ENCODE measurements at places on chromosomes 4 and X. TPM values are rescaled to one million over a fixed set of nuclear protein-coding genes. Genes with fewer than 3 reads are reported as not detected.
A peak's percentile ranks its signal among the peaks of the same experiment; 100 is the strongest.

The SMR3B gene
- not detected for total RNA-seq

The JAKMIP1 gene
- 0.50 TPM for total RNA-seq

The HTR2C gene
- total RNA-seq = not detected

The SPANXD gene
- total RNA-seq = not detected

The MAP3K15 gene
- total RNA-seq = 0.28 TPM

The STEEP1 gene
- 13.6 TPM for total RNA-seq

The GABRE gene
- total RNA-seq = 4.9 TPM

The PLAC1 gene
- total RNA-seq = not detected

The STAP1 gene
- total RNA-seq = 0.51 TPM

The CXCR3 gene
- total RNA-seq = 0.25 TPM

The SCRG1 gene
- not detected for total RNA-seq

The KCNE5 gene
- total RNA-seq = 0.33 TPM

The KLB gene
- total RNA-seq = 31.0 TPM

The ODAPH gene
- not detected for total RNA-seq

GRCh38 chr4:10971800-10972401 lies 287.3 kb upstream of the CLNK start:
- no peak for DNase-seq

DNA sequence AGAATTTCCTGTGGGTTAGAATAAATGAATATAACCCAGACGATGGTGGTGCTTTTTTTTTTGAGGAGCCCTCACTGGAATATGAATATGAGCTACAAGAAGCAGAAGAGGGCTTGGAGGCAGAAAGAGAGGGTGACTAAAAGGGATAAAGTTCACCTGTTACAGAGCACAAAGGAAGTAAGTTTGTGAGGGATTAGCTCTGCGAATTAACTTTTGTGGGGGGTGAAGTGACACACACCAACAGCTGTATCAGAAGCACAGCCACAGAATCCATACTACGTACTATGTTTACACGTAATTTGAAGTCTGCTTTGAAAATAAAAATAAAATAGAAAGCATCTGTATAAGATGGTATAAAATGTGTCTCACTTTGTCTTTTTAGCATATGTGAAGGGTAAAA lies 963.6 kb upstream of the DIAPH2 start:
- no peak for DNase-seq

DNA sequence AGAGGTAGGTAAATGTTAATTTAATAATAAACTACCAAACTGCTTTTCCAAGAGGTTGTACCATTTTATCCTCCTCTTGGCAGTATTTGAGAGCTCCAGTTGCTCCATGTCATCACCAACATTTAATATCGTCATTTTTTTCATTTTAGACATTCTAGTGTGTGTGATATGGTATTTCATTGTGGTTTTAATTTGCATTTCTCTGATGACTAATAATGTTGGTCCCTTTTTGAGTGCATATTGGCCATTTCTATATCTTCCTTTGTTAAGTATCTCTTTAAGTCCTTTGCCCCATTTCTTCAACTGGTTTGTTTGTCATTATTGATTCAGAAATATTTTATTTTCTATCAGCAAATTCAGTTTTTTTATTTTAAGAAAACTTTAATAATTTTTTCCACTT lies 88.8 kb downstream of the MAPK10 start:
- DNase-seq = no peak

GRCh38 chr4:56185901-56186300 lies 201.4 kb downstream of the AASDH start:
- DNase-seq = no peak

DNA sequence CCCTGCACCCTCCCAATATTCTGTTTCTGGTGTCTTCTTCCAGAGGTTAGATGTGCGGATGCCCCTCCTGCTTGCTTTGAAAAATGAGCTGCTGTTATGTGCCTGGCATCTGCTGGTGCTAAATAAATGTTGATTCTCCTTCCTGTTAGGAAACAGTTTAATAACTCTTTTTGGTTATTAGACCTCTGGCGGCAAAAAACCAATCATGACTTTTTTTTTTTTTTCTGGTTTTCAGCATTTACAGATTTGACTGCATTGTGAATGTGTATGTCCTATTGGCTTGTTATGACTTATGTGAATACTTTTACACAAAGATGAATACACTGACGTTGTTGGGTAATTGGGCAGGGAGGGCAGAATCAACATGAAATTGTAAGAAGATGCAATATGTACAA lies 13.6 kb upstream of the TMEM156 start:
- no peak for DNase-seq

GRCh38 chrX:1610166-1610565 lies 4.7 kb upstream of the ASMT start:
- DNase-seq = no peak

DNA sequence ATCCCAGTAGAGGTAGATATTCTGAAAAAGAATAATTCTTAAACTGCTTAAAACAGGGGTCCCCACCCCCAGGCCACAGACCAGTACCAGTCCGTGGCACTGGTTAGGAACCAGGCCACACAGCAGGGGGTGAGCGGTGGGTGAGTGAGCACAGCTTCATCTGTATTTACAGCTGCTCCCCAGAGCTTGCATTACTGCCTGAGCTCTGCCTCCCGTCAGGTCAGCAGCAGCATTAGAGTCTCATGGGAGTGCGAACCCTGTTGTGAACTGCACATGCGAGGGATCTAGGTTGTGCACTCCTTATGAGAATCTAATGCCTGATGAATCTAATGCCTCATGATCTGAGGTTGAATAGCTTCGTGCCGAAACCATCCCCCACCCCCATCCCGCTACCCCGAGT lies 76.8 kb downstream of the FAM114A1 start:
- DNase-seq = no peak

- DNase-seq = no peak
Measured at GRCh38 chr4:153763404-153763803, 3.6 kb upstream of the RNF175 start.

DNA sequence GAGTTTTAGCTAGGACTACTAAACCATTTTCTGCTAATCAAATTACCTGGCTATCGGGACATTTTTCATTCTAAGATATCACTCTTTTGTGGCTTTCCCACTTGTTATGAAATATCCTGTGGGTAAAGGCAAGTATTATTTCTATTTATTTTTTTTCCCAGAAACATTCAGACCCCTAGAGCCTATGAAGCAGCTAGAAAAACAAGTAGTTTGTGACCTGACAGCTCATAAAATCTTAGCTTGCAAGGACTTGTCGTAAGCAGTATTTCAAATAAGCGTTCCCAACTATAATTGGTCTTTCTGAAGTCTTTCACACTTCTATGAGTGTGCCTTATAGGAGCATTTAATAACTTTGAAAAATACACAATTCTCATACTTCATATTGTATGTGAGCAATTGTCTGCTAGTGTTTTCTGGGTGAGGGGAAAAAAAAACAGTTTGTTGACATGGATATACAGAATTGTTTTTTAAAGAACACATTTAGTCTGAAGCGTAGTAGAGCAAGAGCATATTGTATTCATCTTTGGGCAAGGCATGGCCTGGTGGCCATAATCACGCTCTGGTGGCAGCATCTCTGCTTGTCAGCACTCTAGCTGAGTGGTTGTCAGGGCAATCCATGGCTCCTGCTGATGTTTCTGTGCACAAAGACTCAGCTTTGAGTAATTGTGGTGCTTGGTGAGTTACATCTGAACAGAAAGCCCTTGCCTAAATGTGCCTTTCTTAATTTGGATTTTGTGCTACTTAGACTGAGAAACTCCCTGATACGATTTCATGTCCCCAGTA lies 2.6 kb downstream of the MCUB start:
- DNase-seq = no peak

GRCh38 chr4:112173593-112174558 lies 28.6 kb downstream of the FAM241A start:
- DNase-seq = no peak

- DNase-seq = peak; percentile 43
Measured at GRCh38 chrX:109848461-109849050, 115.5 kb upstream of the ACSL4 start.

DNA sequence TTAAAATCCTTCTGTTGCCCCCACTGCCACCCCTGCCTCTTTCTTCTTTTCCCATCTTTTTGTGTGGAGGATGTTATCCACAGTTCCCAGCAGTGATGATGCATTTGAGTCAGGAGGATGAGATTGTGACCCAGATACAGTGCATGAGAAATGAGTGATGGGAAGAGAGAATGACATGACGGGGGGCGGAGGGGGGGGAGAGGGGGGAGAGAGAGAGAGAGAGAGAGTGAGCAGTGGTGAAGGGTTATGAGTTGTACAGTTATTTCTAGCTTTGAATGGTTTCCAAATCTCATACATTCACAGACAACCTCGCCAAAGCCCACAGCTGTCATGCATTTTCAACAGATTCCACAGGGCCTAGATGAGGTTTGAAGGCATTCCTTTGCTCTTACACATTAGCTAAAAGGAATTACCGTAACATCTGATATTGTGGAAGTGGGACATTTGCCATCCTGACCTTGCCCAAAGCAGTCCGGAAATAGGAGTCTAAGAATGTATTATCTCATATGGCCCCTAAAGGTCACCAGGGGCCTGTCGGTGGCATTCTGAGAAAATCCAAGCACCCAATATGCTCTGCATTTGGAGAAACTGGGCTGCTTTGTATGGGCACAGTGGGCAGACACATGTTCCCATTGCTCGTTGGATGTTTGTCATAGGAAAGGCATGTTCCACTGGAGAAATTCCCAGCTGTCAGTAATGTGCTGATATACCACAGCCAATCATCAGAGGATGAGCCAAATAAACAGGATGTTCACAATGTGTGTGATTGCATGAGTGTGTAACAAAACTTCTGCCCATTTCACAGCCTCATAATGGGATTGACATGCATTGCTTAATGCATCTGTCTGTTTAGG lies 435.8 kb downstream of the SPRY1 start:
- no peak for DNase-seq

GRCh38 chr4:5979981-5980380 lies 38.2 kb downstream of the C4orf50 start:
- no peak for DNase-seq

- no peak for DNase-seq
Measured at GRCh38 chr4:101027721-101028120, 319.6 kb downstream of the PPP3CA start.

- no peak for DNase-seq
Measured at GRCh38 chr4:102259081-102259480, 86.2 kb downstream of the SLC39A8 start.

GRCh38 chr4:124753941-124754581 lies 41.5 kb upstream of the ANKRD50 start:
- DNase-seq = peak; percentile 36

GRCh38 chr4:66229885-66230284 lies 559.6 kb upstream of the EPHA5 start:
- no peak for DNase-seq

GRCh38 chr4:111127841-111128240 lies 505.0 kb upstream of the PITX2 start:
- no peak for DNase-seq

DNA sequence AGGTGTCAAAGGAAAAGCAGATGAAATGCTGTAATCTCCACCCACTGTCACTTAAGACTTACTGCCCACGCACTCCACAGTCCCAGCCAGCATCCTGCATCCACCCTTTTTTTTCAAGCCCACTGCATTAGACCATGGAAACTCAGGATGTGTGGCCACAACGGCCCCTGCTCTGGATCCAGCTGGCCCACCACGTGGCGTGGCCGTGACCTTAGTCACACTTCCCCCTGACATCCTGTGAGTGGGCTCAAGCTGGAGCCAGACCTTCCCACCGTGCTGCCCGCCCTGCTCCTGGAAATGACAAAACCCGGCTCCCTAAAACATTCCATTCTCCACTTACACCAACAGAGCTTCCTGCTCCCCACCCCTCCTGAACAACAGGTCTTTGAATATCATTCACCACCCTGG lies 588.3 kb upstream of the DIPK2B start:
- no peak for DNase-seq

DNA sequence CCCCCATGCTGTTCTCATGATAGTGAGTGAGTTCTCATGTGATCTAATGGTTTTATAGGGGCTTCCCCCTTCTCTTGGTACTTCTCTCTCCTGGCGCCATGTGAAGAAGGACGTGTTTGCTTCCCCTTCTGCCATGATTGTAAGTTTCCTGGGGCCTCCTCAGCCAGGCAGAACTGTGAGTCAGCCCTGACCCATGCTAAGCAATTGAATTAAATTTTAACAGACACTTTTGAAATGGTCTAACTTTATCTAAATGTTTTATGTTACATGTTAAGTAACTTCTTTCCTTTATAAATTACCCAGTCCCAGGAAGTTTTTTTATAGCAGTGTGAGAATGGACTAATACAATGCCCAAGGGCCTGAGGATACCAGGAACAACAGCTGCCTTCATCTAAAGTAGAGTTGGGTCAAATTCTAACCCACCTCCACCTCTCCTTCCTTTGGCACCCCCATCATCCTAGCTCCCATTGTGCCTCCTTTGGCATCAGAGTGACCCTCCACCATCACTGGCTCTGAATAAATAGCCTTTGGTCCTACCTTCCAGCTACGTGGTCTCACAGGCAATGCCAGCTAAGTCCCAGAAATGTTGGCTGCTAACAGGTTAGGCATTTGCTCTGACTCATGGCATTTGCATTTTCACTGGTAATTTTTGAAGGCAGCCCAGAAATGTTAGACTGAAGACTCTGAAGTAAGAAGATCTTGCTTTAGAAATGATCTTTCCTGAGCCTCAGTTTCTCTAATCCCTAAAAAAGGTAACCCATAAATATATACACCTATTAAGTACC lies 182.1 kb downstream of the MOSPD2 start:
- no peak for DNase-seq

DNA sequence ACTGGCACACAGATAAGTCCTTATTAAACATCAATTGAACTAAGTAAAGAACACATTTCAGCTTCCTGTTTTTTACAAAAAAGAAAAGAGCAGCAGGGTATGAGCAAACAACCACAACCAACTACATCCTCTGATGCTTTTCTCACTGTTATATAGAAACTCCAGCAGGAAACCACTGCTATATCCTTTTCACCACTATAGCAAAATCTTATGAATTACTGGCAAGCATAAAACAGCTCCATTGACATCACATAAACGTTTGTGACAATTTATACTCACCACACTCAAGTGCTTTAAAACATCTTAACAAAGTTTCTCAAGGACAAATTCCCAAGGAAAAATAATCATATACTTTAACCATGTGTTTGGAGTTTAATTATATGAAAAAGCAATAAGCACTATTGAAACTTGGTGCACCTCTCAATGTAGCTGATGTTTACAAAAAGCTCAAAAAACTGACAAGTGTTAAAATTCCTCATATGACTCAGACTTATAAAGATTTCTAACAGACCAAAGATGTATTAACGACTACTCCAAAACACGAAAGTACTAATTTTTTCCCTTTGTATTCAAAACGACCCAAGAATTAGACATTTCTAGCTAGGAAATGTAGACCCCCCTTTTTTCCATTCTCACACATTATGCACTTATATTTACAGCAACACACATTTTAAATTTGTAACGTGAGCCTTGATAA lies 12.9 kb downstream of the GPRIN3 start:
- DNase-seq = no peak

DNA sequence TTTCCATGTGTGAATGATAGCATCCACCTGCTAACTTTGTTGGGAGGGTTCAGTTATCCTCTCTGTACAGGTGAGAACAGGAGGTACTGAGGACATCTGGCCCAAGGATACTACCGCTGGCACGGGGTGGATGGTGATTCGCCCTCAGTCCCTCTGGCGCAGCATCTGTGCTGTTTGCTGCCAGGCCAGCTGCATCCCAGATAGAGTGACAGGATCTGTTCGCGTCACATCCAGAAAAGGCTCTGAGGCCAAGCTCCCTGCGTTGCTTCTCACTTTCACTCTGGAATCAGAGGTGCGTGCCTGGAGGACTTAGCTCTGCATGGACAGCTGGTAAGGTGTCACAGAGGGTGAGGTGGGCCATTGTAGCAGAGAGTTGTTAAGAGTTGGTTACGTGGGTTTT lies 95.4 kb downstream of the TBL1X start:
- DNase-seq = no peak
